Ecto neural progenitor cell (in vitro differentiated cells): ENCODE measurements at places on chromosomes 1 and 21.

- no peak for DNase-seq
Measured at GRCh38 chr1:26346274-26347033, 7.5 kb downstream of the CRYBG2 start.

DNA sequence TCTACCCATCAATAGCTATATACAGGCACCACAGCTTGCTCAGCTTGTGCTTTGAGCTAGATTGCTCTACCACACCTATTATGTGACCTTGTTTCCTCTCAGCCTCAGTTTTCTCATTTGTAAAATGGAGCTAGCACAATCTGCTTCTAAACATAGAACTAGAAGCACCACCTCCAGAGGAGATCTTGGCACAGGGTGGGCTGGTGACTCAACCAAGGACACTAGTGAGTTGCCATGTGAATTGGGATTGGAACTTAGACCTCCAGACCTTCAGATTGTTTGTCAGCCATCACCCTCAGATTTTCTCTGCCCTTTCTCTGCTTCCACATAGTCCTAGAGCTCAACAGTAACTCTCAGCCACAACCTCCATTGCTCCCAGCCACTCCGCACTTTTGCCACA lies 3.0 kb upstream of the MACO1 start:
- DNase-seq: no peak

GRCh38 chr1:217895841-217896240 lies 264.7 kb downstream of the SPATA17 start:
- no peak for DNase-seq

- DNase-seq: no peak
Measured at GRCh38 chr1:20431176-20431460, 54.9 kb downstream of the CAMK2N1 start.

DNA sequence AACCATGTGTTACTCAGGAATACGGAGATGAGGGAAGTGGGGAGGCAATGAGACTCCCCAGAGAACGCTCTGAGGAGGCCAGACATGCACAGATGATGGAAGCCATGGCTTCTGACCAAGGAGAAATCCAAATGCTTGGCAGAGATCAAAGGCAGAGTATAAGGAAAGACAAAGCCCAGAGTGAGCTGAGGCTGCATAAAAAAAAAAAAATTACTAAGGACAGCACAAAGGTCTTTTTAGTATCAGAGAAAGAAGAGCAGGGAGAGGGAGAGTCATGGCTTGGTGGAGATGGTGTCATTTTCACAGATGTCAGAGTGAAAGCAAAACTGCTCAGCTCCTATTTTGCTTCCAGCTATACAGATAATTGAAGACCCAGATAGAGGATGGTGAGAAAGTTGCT lies 8.1 kb upstream of the NCF2 start:
- DNase-seq: no peak

DNA sequence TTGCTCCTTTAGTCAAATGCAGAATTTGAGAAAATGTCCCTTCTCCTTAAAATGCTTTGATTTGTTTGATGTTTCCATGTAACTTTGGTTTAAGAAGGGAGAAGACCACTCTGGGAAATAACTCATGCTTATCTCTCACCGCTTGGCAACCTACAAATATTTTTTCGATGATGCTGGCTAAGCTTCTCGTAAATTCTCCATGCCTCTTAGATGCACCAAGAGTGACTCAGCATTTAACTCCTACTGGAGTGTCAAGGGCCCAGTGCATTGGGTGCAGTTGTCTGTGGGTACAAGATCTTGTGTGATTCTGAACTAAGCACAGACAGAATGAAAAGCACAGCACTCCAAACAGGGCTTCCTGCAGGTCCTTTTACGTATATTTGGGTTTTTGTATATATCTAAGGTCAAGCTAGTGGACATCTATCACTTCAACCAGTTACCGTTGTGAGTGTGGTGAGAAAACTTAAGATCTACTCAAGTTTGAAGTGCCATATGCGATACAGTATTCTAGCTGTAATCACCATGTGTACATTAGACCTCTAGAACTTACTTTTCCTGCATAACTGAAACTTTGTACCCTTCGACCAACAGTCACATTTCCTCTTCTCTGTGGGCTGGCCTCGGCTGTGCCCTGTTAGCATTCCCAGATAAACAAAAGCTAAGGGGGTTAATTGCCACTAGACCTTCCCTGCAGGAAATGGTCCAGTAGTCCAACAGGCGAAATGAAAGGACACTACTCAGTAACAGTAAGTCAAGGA lies 55.8 kb downstream of the COL18A1 start:
- no peak for DNase-seq

DNA sequence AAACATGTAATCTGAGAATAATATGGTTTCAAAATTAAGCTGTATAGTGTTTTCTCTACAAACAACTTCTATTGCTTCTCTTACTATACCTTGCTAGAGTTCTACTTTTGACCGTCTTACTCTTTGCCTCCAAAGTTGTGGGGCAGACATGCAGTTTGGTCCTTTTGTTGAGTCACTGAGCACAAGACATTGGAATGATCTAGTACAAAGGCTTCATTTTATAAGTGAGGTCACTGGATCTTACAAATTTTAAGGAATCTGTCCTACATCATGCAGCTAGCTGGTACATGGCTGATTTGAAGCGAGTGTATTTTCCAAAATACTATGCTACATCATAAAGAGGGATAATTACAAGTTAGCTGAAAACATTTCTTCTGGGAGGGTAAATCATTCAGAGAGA lies 28.8 kb downstream of the OR10J1 start:
- no peak for DNase-seq

DNA sequence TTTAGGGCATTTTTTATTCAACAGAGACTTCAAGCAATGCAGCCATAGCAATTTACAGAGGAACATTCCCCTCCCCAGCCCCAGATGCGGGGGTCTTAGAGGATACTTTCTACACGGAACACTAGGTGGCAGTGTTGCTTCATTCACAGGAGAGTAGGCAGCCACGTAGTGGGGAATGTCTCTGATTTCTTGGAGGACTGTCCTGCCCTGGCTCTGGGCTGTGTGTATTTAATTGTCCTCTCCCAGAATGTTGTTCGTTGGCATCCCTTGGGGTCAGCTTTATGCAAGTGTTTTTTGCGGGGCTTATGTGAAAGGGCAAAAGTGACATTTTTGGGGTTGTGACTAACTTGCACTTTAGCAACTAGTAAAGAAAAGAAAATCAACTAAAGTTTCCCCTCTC lies 96.9 kb downstream of the PAPPA2 start:
- peak; percentile 74 for DNase-seq

- DNase-seq: no peak
Measured at GRCh38 chr1:32485554-32486255, 20.8 kb downstream of the ZBTB8B start.

DNA sequence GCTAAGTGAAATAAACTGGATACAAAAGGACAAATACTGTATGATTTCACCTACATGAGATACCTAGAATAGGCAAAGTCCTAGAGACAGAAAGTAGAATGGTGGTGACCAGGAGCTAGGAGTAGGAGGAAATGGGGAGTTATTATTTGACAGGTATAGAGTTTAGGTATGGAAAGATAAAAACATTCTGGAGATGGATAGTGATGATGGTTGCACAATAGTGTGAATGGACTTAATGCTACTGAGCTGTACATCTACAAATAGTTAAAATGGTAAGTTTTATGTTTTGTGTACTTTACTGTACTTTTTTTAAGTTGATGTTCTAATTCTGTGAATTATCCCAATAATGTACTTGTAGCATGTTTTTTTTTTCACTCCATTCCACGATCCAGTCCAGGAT lies 59.5 kb upstream of the RALGPS2 start:
- no peak for DNase-seq

DNA sequence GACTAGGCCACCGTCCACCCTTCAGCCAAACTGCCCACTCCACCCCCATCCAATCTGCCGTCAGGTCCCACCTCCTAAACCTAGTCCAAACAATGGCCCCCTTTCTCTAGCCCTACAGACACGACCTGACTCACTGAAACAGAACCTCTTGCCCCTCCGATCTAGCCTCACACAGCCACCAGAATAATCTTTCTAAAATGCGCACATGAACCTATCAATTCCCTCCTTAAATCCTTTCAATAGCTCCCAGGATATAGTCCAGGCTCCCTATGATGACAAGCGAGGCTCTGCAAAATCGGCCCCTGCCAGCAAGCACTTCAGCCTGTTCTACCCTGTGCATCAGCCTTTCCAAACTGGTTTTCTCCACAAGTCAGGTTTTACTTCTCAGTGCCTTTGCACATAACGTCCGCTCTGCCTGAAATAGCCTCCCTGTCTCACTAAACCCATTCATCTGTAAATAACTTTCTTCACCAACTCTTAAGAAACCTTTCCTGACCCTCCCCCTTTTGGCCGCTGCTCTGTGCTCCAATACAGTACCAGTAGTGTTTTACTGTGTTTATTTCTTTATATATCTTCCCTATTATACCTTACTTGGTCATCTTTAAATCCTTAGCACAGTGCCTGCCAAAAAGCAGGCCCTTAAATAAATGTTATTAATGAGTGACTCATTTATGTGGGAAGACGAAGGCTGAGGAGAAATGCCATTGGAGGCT lies 9.0 kb upstream of the CDC20 start:
- no peak for DNase-seq

DNA sequence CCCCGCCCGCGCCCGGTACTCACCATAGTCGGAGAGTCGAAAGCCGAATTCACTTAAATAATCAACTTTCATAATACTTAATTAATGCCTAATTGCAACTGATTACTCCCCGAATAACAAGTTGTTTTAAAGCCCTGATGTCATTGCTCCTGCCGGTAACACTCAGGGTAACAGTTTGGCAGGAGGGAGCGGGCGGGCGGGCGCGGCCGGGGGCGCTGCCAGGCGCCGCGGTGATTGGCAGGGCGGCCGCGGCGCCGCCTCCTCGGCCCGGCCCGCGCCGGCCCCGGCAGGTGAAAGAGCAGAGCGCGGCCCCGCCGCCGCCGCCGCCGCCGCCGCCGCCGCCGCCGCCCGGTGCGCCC lies 102.2 kb downstream of the CASZ1 start:
- no peak for DNase-seq

DNA sequence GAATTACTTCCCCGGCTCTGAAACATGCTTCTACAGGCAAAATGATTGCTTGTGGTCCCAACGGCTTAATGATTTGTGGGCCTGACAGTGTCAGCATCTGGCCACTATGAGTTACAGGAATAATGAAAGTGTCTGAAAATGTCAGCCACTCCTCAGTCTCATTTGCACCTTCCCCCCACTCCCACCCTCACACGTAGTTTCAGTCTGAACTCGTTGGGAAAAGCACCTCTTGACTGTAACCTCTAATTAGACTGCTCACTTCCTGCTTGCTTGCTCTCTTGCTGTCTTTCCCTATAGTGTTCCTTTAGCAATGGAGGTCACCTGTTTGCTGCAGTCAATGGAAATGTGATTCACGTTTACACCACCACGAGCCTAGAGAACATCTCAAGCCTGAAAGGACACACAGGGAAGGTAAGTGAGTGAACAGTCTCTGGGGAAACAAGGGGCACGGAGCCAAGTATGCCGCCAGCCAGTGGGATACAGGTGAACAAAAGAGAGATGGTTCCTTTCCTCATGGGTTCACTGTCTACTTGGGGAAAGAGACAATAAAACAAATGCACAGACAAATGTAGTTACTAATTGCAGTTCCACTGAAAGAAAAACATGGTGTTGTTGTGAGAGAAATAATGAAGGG lies 27.1 kb downstream of the CFAP57 start:
- DNase-seq: no peak

- DNase-seq: no peak
Measured at GRCh38 chr1:220702733-220703270, 12.6 kb downstream of the C1orf115 start.

- DNase-seq: no peak
Measured at GRCh38 chr1:102071451-102071850, 74.7 kb upstream of the OLFM3 start.

DNA sequence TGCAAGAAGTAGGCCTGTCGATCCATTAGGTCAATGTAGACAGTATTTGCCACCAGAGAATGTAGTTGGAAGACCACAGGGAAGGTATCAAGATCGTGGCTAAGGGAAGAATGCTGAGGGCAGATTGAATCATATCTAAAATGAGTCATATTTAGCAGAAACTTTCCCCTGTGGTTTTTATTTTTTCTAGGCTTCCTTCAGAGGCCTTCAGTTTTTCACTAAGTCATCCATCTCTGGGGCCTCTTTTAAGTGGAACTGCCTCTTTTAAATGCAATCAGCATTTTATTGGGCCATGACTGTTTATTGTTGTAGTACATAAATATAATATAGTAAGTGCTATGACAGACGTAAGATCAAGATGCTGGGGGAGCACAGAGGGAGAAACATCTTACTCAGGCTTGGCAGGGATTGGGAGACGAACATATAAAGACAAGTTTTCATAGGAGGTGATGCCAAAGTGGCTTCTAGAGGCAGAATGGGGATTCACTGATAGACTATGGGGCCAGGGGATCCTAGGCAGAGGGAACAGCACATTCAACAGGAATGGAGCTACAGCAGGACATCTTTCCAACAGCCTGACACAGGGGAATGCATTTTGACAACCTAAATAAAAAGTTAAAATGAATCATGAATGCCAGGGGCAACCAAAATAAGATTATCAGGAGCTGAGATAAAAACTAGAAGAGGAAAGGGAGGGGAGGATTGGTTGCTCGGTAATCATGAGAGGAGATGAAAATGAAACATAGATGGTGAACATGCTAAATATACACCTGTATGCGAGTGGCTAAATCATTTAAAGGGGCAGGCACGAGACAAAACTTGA lies 20.1 kb downstream of the UBE2U start:
- DNase-seq: no peak

DNA sequence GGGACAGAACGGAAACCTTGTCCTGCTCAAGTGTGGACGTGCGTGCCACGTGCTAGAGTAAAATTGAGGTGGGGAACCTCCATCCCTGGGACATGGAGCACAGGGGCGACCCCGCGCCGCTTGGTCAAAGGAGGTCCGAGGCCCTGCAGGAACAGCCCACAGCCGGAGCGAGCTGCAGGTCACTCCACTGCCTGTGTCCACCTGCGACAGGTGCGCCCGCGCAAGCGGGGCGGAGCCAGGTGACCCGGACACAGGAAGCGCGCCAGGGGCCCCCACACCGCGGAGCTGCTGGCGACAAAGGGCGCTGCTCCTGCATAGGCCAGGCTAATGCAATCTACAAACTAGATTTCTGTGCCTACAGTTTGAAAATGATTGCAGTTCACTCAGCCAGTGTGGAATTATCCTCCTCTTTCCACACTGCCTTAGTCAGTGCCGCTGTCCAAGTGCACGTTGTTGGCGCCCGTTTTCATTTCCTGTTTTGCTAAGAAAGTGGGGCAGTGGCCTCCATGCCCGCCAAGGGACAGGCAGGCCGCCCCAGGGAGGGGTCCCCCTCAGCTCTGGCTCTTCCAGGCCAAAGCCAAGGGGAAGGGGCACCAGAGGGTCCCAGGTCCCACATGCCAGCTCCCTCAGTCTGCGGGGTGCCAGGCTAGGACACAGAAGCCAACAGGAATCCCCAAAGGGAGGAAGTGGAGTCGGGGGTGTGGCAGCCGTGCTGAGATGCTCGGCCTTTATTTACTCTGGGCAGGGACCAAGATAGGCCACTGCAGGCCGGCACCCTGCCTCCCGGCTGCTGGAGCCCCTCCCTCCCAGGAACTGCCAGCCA lies 4.3 kb upstream of the NADK start:
- DNase-seq: no peak

- DNase-seq: no peak
Measured at GRCh38 chr1:207903053-207903452, 7.9 kb downstream of the CD34 start.
